Tibial nerve (tissue), 4 donors: ENCODE measurements at places on chromosomes 11 and 22.

GRCh38 chr11:27229511-27230191 lies 133.4 kb downstream of the CCDC34 start:
- no peak for DNase-seq

DNA sequence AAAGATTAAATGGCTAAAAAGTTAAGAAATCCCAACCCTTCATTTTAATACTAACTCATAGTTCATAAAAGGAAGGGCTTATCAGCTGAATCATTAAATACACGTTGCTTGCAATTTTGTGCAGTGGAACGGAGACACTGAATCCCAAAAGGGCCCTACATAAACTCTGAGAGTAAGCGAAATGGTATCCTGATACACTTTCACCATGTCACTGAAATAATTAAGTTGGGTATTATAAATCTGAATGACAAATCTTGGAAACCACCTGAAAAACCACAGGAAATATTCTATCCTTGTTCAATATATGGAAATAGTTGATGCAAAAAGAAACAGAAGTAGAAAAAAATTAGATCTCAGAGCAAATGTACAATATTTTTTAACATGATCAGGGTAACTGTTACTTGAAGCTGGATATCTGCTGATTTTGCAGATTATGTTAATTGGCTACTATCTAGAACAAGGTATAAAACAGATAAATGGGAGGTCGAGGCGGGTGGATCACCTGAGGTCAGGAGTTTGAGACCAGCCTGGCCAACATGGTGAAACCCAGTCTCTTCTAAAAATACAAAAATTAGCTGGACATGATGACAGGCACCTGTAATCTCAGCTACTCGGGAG lies 55.1 kb downstream of the MAML2 start:
- no peak for DNase-seq

GRCh38 chr22:44408829-44409192 lies 89.2 kb downstream of the RTL6 start:
- no peak for DNase-seq

DNA sequence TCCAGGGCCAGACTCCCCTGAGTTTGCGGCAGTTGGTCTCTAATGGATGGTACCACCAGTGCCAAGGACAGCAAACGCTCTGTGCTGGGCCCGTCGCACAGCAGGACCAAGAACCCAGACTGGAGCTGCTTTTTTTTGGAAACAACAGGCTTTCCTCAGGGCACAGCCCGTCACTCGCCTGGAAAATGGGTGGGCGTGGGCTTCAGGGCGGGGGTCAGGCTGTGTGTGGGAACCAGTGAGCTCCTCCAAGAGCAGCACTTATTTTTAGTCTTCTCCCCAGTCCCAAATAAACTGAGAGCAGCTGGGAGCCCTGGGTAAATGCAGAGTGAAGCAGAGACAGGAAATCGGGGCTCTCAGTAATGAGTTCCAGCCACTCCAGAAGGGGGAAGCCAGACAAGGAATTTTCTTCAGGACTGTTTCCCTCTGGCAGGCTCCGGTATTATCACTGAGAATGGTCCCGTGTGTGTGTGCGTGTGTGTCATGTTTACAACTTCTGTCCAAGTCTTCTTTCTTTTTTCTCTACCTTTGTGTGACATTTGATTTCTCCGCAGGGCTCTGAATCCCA lies 63.0 kb downstream of the PPFIBP2 start:
- no peak for DNase-seq

DNA sequence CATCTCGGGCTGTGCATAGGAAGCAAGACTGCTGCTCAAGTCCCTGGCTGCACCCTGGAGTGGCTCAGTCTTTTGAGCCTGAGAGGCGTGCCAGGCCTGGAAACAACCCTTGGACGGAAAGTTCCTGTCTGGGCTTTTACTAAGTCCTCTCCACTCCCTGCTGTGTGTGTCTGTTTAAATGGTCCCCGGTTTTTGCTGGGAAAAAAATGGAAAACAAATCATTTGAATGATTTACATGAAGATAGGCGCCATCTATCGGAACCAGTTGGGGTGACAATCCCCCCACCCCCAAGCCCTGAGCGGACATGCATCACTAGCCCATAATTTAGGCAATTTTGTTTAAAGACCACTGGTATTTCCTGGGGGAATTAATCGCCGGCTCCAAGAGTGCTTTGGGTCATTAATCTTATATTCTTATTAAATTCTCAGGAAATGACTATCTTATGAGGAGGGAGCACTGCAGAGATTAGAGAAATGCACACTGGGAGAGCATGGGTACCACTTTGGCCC lies 2.7 kb upstream of the GAB2 start:
- peak; percentile 92 for DNase-seq

GRCh38 chr11:119167933-119168332 lies 592 bp upstream of the NLRX1 start:
- DNase-seq: no peak

DNA sequence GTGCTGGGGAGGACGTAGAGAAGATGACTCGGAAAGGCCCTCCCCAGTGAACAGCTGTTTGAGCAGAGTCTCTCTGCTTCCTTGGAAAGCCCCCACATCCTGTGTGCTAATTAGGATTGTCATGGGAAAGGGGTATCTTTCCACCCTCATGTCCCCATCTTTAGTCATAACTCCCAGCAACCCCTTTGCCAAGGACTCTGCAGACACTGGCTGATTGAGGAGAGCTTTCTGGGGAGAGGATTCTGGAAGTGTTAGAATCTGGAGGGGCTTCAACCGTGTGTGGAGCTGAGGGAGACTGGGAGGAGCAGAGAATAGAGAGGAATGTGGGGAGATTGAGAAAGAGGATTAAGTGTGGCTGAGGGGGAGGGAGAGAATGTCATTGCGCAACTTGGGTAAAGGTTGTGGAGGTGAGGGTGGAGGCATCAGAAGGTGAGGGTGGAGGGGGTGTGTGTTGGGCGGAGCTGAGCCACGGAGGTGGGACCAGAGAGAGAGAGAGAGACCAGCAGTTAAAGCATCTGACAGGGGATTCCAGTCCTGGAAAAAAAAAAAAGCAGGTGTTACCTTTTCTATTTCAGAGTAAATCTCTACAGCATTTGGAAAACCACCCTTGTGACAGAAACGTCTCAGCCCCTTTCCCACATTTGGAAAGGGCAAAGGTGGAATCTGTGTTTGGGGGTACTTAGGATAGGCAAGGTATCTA lies 2.2 kb downstream of the DTX4 start:
- DNase-seq: no peak

GRCh38 chr11:97610854-97611253 lies 1221.0 kb downstream of the JRKL start:
- no peak for DNase-seq

GRCh38 chr11:36352922-36353321 lies 56.8 kb downstream of the PRR5L start:
- no peak for DNase-seq

GRCh38 chr11:35165423-35166368 lies 26.7 kb downstream of the CD44 start:
- no peak for DNase-seq

DNA sequence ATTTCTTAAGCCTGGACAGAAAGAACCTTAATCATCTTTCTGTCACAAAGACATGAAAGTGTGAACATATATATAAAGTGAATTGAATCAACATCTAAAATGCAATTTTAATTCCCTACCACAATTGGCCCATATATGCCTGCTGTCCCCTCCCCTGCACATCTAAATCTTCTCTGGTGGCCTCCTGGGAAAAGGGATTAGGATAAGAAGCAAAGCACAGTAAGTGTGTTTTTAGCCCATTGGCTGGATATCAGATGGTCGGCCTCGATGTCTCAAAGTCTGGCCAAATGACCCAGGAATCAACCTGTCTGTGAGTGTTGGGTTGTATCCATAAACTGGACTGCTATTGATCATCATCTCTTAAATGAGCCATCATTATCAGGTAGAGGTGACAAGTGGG lies 5.8 kb downstream of the MMP3 start:
- no peak for DNase-seq

DNA sequence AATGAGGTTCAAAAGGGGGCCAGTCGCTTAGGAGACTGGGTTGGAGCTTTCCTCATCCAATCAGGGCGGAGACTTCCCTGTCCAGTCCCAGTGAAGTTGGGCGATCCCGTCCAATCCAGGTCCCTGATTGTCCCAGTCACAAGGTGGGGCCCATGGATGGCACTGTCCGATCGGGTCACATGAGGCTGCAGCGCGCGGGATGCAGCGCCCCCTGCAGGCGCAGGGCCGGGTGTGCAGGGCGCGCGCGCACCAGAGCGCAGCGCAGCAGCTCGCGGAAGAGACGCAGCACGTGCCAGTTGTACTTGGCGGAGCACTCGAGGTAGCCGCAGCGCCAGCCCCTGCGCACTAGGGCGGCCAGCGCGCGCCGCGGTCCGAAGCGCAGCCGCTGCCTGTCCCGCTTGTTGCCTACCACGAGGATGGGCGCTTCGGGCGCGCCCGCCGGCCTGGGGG lies 2.3 kb downstream of the RASL10A start:
- no peak for DNase-seq

GRCh38 chr22:21686634-21687393 lies 21.0 kb downstream of the PPIL2 start:
- DNase-seq: no peak

GRCh38 chr22:50400406-50400805 lies 57.3 kb downstream of the PPP6R2 start:
- no peak for DNase-seq

DNA sequence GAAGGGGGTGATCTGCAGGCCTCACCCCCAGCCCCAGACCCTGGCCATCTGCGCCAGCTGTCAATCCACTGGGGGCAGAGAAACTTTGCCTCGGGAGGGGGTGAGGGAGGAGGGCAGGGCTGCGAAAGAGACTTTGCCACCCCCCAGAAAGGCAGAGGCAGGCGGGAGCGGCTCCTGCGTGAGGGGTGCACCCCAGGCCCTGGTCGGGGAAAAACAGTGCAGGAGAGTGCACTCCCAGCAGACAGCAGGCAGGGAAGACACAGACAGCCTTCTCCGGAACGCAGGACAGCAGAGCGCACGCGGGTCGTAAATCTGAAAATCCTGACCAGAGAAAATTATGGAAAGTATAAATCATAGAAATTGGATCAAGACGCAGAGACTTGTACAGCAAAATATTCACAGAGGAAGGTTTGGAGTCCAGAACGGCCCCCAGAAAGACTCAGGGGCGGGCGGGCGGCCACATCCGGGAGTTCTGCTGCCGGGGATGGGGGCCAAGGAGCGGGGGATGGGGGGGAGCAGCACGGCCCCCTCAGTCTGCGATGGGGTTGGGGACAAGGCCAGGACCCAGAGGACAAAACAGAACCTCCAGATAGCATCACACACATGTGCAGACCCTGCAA lies 8.0 kb upstream of the MRPL23 start:
- DNase-seq: no peak

DNA sequence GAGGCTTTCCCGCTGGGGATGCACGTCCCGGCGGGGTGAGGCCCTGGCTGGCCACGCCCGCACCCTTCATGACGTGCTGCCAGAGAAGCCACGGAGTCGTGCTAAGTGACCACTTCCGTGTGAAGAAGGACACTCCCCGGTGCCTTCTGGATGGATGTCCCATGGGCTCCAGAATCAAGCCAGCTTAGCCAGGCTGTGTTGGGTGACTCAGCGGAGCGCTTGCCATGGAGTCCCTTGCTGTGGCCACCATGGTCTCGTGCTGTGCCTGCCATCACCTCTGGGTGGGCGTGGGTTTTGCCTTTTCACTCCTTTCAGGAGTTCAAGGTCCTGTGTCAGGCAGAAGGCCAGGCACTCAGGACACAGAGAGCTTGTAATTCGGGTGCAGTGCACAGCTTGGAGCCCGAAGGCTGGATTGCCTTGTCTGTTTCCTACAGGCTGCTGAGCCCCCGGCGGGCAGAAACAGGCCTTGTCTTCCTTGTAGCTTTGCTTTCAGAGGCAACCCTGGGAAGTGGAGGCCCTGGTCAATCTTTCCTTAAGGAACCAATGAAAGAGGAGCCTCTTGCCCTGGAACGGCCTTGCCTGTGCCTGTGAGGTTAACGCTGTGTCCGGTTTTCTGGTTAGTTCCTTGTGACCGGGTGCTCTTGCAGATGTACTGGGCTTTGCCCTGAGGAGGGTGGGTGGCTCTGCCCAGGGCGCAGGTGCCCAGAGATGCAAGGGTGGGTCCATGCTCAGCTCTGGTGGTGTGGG lies 268.6 kb downstream of the TBC1D22A start:
- no peak for DNase-seq

- no peak for DNase-seq
These were observed at the start of gene INSC for GRCh38 chr11:15114501-15115475. Gene INSC (plus strand): TSS chr11:15114923. CDS start chr11:15149175, 34,252 bp downstream.

- no peak for DNase-seq
These were observed 7.5 kb upstream of the C22orf39 start for GRCh38 chr22:19455033-19455432.

DNA sequence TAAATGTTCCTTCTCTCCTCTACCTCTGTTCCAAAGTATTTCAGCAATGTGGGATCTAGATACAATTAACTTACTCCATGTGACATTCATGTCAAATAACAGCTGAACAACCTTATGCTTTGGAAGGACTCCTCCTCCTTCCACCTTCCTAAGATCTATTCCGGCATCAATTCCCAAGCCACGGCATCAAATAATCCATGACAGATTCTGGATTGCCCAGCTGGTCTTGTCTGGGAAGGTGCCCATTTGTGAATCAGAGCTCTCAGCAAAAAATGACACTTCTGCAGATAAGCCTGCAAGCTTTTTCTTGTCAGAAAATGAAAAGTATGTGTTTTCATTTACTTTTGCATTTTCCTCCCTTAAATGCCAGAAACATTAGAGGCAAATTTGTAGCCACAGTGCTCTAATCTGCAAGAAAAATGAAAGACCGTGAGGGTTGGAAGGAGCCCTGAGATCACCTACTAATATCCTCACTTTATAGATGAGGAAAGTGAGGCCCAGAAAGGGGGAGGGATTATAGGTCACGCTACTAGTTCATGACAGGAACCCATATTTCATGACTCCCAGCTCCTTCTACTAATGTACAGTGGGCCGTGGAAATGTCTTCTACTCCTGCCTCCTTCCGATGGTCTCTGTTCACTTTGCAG lies 124.0 kb downstream of the ME3 start:
- no peak for DNase-seq

- no peak for DNase-seq
These were observed 29.6 kb downstream of the EHF start for GRCh38 chr11:34650528-34650927.

DNA sequence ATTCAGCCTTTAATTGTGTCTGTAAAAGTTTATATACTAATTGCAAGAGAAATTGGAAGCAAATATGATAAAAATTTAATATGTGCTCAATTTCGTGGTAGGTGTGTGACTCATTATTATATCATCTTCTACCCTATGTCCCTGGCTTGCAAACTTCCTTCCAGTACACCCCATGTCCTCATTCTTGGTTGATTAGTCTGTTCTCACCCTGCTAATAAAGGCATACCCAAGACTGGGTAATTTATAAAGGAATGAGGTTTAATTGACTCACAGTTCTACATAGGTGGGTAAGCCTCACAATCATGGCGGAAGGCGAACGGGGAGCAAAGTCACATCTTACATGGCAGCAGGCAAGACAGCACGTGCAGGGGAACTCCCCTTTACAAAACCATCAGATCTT lies 11.9 kb downstream of the MRGPRX3 start:
- no peak for DNase-seq

GRCh38 chr11:83070044-83070701 lies 1.5 kb downstream of the RAB30 start:
- DNase-seq: no peak

- no peak for DNase-seq
These were observed 18.1 kb downstream of the CECR2 start for GRCh38 chr22:17387356-17387755.
